ENCODE measurements at places on chromosomes 2 and 18.

GRCh38 chr2:225487878-225488416, 88.4 kb downstream of the NYAP2 start:
- no peak for DNase-seq

DNA sequence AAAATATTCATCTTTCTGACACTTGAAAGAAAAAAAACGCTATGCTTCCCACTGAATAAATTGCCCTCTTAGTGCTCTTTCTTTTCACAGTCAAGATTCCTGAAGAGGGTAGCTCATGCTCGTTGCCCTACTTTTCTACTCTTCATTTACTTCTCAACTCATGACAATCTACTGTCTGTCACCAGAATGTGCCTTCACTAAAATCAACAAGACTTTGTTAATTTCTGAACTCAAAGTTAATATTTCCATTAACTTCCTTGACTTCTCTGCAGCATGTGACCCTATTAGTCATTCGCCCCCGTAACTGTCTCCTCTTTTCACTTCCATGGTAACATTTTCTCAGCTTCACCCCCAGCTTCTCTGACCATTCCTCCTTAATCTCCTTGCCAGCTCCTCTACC, 98.9 kb upstream of the MAPRE2 start:
- DNase-seq = no peak

- no peak for DNase-seq
These were observed 94.3 kb downstream of the IRS1 start for GRCh38 chr2:226705133-226705886.

DNA sequence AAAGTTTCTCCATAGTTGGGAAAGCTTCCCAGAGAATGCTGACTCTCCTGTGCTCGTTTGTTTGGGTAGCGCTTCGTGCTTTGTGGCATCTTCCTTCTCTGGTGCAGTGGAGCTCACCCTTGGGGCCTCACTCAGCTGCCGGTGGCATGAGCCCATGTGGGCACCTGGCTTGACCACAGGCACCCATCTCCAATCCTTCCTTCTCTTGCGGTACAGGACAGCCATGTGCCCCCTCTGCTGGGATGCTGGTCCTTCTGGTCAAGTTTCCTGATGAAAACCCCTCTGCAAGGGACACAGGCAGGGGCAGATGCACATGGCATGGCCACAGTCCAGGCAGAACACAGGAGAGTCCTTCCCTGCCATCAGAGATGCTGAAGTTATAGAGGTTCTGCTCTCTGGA, 555.9 kb upstream of the HS6ST1 start:
- DNase-seq = no peak

All from astrocyte of the cerebellum (primary cell).